ENCODE measurements at places on chromosomes 13 and 19. TPM values are rescaled to one million over a fixed set of nuclear protein-coding genes. Genes with fewer than 3 reads are reported as not detected.

DNA sequence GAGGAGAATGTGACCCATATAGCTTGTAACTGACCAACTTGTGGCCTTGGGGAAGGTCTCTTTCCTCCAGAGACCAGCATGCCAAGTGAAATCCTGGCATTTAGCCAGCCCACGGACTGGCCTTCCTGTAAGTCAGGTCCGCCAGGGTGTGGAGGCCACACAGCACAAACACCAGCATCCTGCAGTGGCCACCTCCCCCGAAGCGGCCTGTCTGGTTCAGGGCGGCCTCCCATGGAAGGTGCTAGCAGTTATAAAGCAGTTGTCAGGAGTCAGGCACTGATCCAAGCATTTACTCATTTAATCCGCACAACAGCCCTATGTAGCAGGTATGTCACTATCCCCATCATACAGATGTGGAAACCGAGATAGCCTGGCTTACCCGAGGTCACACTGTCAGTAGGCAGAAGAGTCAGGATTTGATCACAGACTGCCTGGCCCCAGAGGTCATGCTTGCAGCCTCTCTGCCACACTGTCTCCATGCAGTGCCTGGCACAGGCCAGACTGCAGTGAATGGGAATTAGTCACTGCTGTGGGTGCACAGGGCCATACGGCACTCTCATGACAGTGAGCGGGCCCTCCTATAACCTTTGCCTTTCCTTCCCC is 36.7 kb downstream of the CAPN12 start:
- peaks cover 58% of the 10 kb centered on the region for H3K36me3 ChIP-seq
- no peak overlapping the region for H3K4me3 ChIP-seq
- no peak overlapping the region for H3K27ac ChIP-seq
- no peak for DNase-seq
- H3K27me3 ChIP-seq, result no peaks in the 10 kb centered on the region

DNA sequence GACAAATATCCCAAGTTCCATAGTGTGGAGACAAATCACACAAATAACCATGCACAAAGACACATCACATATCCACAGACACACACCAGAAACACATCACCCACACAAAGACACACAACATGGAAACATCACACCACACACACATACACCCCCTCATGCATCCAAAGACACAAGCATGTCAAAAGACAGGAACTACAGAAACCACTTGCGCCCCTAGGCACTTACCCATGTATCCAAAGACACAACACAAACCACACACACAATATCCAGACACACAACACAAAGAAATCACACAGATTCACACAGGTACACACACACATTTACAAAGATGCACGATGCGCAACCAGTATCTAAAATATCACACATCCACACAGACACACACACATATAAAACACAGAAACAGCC is 901 bp downstream of the DPF1 start:
- peak overlapping the region; percentile 28 for H3K27ac ChIP-seq
- H3K36me3 ChIP-seq, result no peaks in the 10 kb centered on the region
- no peak for DNase-seq
- H3K4me1 ChIP-seq, result peaks cover 25% of the 10 kb centered on the region

GRCh38 chr19:46648961-46649960 is 11.7 kb downstream of the DACT3 start:
- no peaks in the 10 kb centered on the region for H3K36me3 ChIP-seq
- H3K4me3 ChIP-seq, result peak overlapping the region; percentile 67
- no peak for DNase-seq
- peaks cover 12% of the 10 kb centered on the region for H3K4me1 ChIP-seq
- H3K27ac ChIP-seq, result no peak overlapping the region

DNA sequence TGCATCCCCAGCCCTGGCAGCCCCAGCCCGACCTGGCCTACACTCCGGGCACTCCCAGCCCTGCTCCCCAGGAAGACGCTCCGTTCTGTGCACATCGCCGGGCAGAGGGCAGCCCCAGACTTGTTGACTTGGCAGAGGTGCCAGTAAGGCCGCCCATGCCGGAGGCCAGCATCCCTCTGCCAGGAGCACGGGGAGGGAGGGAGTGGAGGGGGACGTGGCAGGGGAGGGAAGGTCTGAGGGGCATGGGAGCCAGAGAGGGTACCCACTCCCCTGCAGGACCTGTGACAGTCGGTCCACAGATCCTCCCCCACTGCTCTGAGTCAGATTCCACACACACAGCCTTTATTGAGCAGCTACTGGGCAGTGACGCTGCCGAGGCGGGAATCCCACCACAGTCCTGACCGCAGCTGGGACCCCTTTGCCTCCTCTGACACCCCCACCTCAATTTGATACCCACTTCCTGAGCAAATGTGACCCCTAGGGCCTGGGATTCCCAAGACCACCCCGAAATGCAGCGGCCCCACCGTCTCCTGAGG is 1.9 kb upstream of the NKPD1 start:
- H3K36me3 ChIP-seq, result no peaks in the 10 kb centered on the region
- peaks cover 10% of the 10 kb centered on the region for H3K27me3 ChIP-seq
- H3K4me1 ChIP-seq, result peaks cover 12% of the 10 kb centered on the region
- H3K4me3 ChIP-seq, result no peak overlapping the region
- no peak overlapping the region for H3K27ac ChIP-seq
- no peak for DNase-seq

DNA sequence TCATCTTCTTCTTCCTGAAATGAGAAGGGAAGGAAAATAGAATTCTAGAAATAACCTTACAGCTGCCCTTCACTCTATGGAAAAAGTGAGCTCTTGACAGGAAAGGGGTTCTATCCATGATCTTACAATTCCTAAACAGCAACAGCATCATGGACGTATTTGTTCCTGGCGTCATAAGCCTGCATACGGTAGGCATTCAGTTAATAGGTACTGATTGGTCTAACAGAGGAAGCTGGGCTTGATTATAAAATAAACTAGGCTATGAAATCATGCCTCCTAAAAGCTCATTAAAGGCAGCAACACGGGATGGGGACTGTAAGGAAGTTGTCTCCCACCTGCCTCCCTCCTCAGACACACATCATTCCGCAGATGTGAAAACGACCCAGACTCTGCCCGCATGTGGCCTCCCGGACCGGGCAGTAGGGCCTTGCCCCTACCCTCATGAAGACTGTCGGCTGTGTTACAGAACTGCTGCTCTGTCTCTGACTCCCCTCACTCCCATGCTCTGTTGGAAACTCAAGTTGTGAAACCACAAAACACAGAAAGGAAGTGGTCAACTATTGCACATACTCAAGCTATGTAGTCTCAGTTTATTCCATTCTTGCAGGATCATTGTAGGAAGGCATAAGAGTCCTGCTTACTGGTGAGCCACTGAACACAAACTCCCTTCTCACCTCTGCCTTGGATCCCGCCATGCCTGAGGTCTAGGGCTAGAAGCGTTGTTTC is 129.8 kb downstream of the DLEU7 start:
- peak overlapping the region; percentile 6 for H3K27ac ChIP-seq
- DNase-seq, result no peak
- H3K4me1 ChIP-seq, result no peaks in the 10 kb centered on the region
- H3K4me3 ChIP-seq, result no peak overlapping the region

The COL5A3 gene
- total RNA-seq, result 1.2 TPM

The OR7A5 gene
- not detected for total RNA-seq

GRCh38 chr19:50380137-50380536 is 3.9 kb downstream of the NR1H2 start:
- peaks cover 27% of the 10 kb centered on the region for H3K36me3 ChIP-seq
- no peak overlapping the region for H3K4me3 ChIP-seq

DNA sequence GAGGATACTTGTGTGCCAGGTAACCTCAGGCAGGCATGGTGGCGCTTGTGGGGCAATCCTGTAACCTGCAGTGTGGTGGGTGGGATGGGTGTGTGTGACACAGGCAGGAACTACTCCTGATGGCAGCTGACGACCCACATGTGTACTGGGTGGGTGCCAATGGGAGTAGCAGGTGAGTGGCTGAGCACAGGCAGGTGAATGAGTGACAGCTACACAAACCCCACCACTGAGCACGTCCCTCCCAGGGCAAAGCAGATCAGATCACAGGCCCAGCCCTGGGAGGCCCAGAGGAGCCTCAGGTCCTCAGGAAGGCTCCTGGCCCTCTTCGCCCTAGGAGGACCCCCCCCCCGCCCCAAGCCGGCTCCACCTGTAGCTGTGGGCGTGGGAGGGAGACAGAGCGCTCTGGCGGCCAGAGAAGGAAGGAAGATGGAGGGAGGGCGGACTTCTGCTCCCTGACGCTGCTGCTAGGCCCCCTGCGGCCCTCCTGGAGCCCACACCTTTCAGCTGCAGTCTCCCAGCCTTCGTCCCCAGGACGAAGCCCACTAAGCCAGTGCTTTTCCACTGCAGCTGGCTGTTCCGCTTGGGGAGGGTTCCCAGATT is 1.3 kb upstream of the ZNF181 start:
- DNase-seq, result no peak
- H3K4me3 ChIP-seq, result peak overlapping the region; percentile 97
- H3K27me3 ChIP-seq, result peaks cover 2% of the 10 kb centered on the region
- H3K27ac ChIP-seq, result no peak overlapping the region
- peaks cover 12% of the 10 kb centered on the region for H3K4me1 ChIP-seq
